Stimulated activated CD4-positive, alpha-beta T cell treated with anti-CD3 and anti-CD28 coated beads, Interleukin-2, amount 100 ng/mL, for 4 hours (primary cell): ENCODE measurements at places on chromosomes 3 and 15.

DNA sequence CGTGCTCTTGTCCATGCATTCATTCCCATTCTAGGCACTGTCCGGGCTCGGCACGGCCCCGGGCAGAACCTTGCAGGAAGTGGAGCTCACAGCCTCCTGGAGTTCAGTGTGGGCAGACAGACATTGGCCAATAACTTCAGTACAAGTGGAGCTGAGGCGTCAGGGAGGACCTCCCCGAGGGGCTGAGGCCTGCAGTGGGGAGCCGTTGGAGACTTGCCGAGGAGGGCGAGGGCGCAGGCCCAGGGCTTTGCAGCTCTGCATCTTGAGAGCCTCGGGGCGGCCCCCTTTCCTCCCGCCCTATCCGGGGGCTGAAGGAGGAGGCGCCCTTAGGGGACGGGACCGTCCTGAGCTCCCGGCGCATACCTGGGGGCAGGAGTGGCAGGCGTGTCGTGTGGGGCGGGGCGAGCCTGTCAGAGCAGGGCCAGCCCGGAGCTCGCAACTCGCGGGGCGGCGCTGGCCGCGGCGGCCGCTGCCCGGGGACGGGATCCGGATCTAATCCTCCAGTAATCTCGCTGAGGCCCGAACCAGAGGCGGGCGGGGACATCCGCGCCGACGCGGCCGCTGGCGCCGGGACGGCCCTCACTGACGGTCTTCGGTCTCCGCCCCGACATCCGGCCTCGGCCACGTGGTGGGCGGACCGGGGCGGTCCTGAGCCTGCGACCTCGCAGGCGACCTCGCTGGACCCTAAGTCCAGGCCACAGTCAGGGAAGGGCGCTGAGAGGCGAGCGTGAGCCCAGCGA is at the start of gene ACY1:
ACY1 (plus strand) TSS at position 698 of the 740 bp plus-strand sequence. CDS start 530 bp downstream, outside the sequence.
- DNase-seq, result peak; percentile 56

DNA sequence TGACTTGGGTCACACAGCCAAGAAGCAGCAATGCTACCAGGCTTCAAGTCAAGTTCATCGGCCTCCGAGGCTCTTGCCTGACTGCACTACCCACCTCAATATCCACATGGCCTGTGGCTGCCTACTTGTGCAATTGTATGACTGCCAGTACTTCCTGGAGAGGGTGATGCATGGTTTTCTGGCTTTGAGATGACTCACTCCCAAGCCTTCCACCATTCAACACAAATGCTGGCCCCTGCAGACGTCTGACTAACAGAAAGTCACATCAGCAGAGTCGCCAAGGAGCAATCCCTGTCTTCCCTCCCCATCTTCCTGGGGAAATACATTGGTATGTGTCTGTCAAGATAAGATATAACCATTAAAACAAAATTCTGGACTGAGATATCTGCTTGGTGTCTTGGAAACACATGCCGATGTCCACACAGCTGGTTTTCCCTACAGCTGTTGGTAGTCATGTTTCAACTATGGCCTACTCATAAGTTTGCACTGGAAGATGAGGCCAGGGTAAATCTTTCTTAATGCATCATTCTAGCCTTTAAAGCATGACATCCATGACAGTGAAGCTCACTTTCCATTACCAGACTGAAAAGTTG is 79.6 kb upstream of the SPATA12 start:
- peak; percentile 33 for DNase-seq

- no peak for DNase-seq
These were observed 192.9 kb downstream of the BCHE start for GRCh38 chr3:165644331-165644730.

DNA sequence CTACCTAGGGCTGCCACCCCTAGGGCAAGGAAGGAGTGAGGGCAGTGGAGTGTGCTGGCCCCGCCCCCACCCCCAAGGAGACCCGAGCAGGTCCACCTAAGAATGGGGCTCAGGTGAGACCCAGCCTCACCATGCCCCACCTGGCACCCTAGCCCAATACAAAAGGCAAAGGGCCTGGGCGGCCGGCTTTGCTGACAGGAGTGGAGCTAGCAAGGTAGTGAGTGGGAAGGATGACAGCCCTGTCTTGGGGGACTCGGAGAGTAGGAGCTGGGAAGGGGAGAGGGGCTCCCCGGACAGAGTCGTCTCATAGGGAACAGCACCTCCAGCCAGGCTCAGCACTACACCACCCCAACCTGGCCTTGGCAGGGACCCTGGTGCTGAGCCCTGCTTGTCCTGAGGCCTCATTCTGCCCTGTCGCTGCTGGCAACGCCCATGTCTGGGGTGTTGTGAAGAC is 12.1 kb downstream of the C15orf39 start:
- DNase-seq, result no peak

- no peak for DNase-seq
These were observed 123.0 kb downstream of the PEAK1 start for GRCh38 chr15:77296773-77297337.

DNA sequence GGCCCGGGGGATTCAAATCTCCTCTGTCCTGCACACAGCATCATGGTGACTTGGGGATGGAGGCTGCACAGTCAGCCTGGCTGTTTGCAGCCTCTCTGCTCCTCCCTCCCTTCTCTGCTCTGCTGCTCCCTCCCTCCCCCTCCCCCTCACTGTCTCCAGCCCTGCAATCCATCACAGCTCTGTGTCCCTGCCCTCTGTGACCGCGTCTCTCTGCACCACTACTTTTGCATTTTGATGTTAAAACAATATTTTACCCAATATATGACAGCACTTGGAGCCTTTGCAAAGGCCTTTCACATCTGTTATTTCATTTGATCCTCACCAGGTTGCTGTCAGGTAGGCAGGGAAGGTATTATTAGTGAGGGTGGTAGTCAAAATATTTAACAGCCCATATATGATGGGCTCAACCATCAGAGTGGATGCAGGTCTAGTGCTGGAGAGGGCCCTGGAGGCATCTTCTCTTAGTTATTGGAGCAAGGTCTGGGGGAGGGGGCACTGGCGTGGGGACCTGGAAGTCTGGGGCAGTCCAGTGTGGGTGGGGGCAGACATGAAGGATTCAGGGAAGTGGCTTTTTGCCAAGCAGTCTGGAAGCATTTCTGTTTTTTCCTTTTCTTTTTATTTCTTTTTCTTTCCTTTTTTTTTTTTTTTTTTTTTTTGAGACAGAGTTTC is 16.3 kb upstream of the VPS8 start:
- DNase-seq, result no peak

GRCh38 chr3:157136647-157137387 is 23.1 kb downstream of the CCNL1 start:
- no peak for DNase-seq

- DNase-seq, result no peak
These were observed 24.7 kb downstream of the TUSC7 start for GRCh38 chr3:116734243-116734642.

DNA sequence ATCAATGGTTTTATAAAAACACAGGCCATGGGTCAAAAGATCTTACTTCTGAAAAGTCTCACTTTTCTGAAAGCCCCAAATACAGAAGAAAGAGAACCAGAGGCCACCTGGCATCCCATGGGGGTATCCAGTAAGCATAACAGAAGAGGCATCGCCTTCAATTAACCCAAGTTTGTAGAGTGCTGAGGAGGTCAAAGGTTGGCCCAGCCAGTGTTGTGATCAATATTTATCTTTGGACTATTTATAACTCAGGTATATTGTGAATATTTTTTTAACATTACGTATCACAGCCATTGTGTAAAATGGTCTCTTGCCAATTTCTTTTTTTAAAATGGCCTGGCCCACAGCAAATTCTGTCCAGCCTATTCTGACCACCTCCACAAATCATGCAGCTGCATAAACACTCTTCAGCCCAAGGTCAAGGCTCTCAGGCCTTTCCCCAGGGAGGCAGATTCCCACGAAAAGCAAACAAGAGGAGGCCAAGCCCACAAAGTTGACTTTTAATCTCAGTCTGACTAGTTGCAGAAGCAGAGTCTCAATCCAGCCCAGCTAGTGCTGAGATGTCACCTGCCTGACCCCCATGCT is 26.2 kb upstream of the SPTBN5 start:
- no peak for DNase-seq

GRCh38 chr3:4693620-4694019 is 200.5 kb downstream of the ITPR1 start:
- no peak for DNase-seq
